ENCODE measurements at places on chromosomes 12 and 14.

- DNase-seq = no peak
These were observed 2.2 kb downstream of the PRMT8 start for GRCh38 chr12:3493043-3493858.

DNA sequence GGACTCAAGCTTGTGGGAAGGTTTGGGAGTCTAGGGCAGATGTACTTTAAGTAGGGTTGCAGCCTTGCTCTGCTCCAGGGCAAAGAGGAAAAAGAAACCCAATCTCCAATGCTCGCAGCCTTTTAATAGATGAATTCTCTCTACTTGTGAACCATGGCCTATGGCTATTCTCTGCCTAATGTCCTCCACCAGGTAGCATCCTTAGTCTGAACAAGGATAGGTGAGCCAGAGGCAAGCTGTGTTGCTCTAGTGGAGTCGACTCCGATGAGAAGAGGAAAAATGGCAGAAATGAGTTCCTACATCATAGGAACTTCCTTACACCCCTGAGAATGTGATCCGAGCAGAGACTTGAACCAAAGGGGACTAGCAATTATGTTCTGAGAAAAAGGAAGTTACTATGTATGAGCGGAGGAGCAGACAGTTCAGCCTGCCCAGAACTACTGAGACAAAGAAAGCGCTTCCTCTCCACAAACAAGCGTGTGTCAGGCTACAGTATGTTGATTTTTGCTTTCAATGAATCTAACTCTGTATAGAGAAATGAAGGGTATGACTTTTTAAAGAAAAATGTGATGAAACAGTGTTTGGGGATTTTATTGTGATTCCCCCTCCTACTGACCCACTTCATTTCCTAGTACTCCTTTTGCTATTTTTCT lies 153.6 kb upstream of the ARID2 start:
- no peak for DNase-seq

DNA sequence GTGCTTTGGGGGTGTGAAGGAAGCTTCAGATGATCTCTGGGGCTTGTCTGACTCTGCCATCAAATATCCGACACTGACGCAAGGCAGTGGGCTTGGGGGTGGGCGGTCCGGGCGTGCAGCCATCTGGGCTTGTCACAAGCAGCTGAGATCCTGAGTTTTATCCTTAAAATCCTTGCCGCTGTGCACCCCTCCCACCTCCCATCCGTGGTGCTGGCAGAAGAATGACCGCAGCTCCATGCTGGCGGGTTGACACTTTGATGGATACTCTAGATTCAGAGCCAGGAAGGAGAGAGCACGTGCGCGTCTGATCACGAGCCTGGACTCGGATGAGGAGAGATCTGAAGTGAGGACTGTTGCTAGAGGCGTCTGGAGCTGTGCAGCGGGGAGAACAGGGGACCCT lies 3.0 kb downstream of the ZFYVE21 start:
- DNase-seq = no peak

DNA sequence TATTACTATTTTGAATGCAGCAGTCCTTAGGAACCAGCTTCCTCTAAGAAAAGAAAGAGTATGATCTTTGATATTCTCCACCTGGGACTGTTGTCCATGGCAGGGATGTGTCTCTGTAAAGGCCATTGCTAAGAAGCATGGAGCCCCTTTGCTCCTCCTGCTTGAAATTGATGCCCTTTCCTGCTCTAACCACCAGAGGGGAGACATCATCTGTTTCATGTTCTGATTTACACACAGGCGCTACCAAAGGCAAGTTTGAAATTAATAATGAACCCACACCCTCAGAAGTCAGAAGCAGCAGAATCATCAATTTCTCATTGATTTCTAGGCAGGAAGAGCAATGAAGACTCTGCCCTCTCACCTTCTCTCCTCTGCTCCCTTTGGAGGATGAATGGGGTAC lies 253.8 kb downstream of the RMST start:
- no peak for DNase-seq

DNA sequence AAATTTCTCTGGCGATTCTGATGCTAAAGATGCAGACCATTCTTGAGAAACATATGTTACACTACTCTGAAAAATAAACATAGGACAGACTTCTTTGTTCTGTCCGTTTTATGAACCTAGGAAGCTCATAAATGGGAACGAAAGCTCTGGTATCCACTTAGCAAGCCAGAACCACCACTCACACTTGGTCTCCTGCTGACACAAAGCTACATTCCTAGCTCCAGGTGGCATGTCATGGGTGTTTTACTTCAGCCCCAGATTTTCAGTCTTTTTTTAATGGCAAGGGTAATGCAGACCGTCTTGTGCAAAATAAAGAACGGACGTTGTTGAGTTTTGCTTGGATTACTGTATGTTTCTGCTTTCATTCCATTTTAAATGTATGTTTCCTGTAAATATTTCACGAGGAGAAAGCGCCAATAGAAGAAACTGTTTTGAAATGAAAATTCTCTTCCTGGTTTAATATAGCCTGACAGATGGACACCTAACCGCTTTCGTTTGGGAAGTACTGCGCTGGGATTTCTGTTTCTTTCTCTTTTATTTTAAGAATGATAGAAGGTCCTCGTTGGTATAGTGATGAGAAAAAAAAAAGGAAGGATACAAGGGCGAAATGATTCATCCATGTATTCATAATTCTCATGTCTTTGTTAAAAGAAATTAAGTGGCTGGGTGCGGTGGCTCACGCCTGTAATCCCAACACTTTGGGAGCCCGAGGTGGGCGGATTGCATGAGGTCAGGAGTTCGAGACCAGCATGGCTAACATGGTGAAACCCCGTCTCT lies 871 bp upstream of the COQ5 start:
- DNase-seq = peak; percentile 31

GRCh38 chr12:80033448-80033847 lies 65.9 kb upstream of the OTOGL start:
- no peak for DNase-seq

- DNase-seq = no peak
These were observed 12.2 kb downstream of the CMTM5 start for GRCh38 chr14:23388996-23389395.

DNA sequence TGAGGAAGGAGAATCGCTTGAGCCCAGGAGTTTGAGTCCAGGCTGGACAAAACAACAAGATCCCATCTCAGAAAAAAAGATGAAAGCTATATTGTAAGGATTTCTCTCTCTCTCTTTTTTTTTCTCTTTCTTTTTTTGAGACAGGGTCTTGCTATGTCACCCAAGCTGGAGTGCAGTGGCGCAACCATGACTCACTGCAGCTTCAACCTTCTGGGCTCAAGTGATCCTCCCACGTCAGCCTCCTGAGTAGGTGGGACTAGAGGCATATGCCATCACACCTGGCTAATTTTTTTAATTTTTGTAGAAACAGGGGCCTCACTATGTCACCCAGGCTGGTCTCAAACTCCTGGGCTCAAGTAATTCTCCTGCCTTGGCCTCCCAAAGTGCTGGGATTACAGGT lies 5.8 kb upstream of the MRPL42 start:
- DNase-seq = no peak

- no peak for DNase-seq
These were observed 95.9 kb upstream of the PPP2R5C start for GRCh38 chr14:101665478-101666078.

- DNase-seq = no peak
These were observed 7.7 kb downstream of the LUM start for GRCh38 chr12:91103624-91104023.

Data from NCI-H2081 treated with DMSO at 0.1 percent for 48 hours (cell line).